Stimulated activated CD8-positive, alpha-beta memory T cell treated with anti-CD3 and anti-CD28 coated beads, Interleukin-4, amount 100 ng/mL, for 24 hours (primary cell): ENCODE measurements at places on chromosomes 16 and 17.

- peak; percentile 40 for DNase-seq
Observed at GRCh38 chr17:41835800-41836549, at the start of gene NT5C3B. Gene NT5C3B, minus strand, starts transcription at chr17:41836232. Its CDS starts 39 bp downstream, at chr17:41836193.

DNA sequence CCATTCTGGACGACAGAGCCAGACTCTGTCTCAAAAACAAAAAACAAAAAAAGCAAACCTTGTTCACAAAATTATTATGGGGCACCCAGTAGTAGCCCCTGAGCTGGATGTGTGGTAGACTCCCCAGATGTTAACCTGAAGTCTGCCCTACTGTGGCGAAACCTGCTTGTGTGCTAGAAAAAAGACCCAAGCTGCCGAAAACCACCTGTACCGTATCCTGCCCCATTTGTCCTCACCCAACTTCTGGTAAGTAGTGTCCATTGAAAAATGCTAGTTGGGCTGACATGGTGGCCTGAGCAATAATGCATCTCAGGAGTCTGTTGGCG, 9.1 kb downstream of the RMI2 start:
- DNase-seq, result no peak

GRCh38 chr17:17822189-17822588, 14.6 kb downstream of the SREBF1 start:
- no peak for DNase-seq

GRCh38 chr17:37284191-37284590, 91.6 kb upstream of the C17orf78 start:
- DNase-seq, result no peak

GRCh38 chr17:42543190-42544079, 7.4 kb downstream of the NAGLU start:
- DNase-seq, result no peak

GRCh38 chr16:14232106-14232864, 161.2 kb downstream of the MRTFB start:
- no peak for DNase-seq
